ENCODE measurements at places on chromosomes 1 and 21.

DNA sequence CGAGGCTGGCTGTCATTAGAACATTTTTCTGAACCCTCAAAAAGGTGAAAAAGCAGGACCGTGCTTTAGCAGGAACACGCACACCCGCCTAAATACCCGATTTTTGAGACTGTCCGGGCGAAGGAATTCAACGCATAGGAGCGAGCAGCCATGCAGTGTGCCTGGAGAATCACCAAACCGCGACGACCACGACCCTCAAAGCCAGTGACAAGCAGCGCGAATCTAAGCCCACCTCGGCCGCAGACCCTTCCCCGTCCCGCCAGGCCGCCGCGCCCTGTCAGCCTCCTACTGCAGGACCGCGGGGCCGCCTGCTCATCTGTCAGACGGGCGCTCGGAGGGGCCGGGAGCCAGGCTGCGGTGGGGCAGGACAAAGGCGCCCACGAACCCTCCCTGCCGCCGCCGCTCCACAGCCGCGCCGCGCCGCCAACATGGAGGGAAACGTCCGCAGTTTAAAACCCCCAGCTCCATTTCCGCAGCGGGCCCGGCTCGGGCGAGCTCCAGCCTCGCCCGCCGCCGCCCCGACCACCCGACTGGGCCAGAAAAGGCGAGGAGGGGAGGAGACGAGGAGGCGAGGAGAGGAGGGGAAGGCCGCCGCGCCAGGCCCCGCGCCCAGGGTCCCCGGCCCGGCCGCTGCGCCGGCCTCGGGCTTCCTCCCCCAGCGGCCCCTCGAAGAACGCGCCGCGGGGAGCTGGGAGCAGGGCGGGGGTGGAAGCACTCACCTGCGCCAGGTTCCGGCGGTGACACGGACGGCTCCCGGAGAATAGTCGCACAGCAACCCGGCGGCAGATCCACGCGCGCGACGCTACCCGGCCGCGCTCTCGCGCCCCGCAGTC lies at the start of gene LBR:
Gene LBR, minus strand, starts transcription at position 804 of the 833 bp plus-strand sequence. CDS start 3,963 bp downstream, outside the sequence.
- DNase-seq, result no peak

DNA sequence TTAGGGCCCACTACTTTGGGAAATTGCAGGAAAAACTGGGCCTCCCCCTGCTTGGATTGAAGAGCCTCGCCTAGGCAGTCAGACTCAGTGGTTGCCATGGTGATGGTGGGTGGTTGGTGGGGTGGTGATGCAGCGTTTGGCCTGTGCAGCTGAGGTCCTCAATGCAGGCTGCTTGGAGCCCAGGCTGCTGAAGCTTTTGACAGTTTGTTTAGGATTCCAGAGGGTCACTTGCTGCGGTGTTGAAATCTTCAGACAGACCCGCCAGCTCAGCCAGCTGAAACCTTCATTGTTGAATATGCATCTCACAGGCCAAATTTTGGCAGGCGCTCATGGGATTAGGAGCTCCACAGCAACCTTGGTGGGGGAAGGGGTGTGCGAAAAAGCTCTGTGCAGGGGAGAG lies 67.9 kb downstream of the CACNA1E start:
- DNase-seq, result no peak

DNA sequence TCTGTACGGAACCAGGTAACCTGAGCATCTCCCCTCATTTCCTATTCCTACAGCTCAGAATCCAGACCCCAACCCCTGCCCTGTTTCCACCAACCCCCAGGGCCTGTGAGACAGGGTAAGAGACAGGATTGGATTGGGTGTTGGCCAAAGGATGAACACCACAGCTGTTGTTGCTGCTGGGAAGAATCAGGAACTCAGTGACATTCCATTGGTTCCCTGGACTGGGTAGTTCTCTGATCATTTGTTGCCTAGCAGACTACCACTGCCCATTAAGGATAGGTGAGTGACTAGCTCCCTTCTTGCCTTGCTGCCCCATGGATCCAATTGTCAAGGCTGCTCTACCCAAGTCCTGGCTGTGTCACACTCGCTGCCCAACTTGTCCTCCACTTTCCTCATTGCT lies 10.0 kb downstream of the NCSTN start:
- DNase-seq, result no peak

- no peak for DNase-seq
Measured at GRCh38 chr1:45924736-45925135, 121.3 kb downstream of the MAST2 start.

GRCh38 chr1:184362876-184363275 lies 24.0 kb upstream of the C1orf21 start:
- DNase-seq, result no peak

GRCh38 chr1:225228871-225229303 lies 199.0 kb downstream of the LBR start:
- DNase-seq, result no peak

GRCh38 chr1:194062962-194063361 lies 876.5 kb upstream of the B3GALT2 start:
- DNase-seq, result no peak

DNA sequence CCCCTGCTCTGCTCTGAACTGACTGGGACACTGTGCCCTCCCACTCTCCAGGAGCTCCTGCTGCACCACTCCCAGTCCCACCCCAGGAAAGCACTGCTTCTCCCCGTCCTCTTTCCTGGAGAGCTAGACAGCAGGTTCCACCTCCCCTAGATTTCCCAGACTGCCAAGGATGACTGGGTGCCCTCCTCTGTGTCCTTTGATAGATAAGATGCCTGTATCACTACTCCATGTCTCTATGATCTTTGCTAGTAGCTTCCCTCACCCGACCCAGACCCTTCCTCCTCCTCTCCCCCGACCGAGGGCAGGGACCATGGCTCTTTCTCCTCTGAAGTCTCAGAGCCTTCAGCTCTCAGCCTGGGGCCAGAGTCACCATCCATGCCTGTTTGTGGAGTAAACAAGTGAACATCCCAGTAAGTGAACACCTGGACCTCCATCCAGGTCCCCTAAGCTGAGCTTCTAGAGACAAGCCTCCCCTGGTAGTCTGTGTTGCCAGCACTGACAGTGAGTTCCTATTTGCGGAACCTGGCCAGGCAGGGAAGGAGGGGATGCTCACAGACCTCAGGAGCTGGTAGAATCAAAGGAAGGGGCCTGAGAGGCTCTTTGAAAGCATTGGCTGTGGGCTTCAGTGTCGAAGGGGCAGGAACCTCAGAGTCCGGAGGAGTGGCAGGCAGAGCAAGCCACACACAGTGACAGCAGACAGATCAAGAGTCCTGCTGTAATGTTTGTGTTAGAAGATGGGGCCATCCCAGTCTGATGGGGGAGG lies 104.0 kb downstream of the PAX7 start:
- DNase-seq, result no peak

- no peak for DNase-seq
Measured at GRCh38 chr21:25515484-25516405, 91.5 kb downstream of the MRPL39 start.

GRCh38 chr1:33640114-33640660 lies 167.7 kb downstream of the ZSCAN20 start:
- no peak for DNase-seq

DNA sequence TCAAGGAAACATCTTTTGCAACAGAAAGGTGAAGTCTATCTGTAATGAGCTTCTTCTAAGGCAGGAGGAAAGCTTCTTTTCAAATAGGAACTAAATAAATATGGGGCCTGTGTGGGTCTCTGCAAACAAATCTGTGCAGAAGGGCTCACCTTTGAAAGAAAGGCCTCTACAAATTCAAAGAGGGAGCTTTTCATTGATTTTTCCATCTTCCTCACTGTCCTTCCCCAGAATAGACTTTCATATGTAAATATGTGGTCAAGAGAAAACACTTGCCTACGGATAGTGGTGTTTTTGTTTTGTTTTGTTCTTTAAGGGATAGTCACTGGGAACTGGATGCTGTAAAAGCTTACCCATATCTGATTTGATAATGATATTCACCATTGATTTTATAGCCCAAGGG lies 223.4 kb downstream of the DSCAM start:
- no peak for DNase-seq

- DNase-seq, result peak; percentile 46
Measured at GRCh38 chr1:206925106-206925736, 3.5 kb upstream of the FCMR start.

GRCh38 chr1:8021676-8022266 lies 4.3 kb downstream of the ERRFI1 start:
- no peak for DNase-seq

DNA sequence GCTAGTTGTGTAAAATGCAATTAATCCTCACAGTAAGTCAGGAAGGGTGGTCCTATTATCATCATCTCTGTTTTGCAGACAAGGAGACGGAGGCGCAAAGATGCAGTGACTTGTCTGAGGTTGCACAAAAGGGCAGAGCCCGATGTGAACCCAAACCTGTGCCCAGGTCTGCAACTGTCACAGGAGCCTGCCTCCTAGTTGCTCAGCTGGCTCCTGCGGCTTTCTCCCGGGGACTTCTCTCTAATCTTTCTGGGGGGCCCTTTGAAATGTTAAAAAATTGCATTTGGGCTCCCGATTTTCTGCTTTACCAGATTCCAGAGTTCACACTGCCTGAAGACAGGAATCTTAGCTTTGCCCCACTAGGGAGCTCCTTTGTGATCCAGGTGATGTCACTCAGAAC lies 9.4 kb downstream of the CNR2 start:
- no peak for DNase-seq

GRCh38 chr1:240093120-240093961 lies 1.7 kb downstream of the FMN2 start:
- no peak for DNase-seq

DNA sequence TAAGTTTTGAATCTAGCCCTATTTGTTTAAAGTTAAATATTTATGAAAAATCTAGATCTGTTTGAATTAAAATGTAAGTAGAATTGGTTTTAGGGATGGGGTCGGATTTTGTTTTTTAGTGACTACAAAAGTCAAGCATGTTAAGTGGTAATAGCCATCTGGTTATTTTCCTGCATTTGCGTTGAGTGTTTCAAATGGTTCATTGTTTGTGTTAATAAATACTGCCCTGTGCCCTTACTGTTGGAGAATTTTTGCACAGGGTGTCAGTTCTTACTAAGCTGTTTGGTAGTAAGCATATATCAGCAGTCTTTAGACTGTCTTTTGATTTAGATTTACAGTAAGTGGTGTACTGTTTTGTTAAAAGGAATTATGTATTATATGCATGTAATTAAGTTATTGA lies 46.1 kb upstream of the TARS2 start:
- DNase-seq, result no peak

DNA sequence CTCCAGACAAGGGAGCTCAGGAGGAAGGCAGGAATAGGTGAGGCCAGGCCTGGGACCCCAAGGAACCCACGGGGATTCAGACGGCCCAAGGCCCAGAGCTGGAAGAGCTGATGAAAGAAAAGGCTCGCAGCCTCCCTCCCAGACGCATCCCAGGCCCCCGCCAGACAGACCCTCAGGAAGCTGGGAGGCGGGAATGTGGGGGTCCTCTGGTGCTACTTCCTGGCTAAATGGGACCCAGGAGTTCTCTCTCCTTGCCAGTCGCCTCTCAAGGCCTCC lies 430 bp downstream of the FBXO2 start:
- DNase-seq, result no peak

- no peak for DNase-seq
Measured at GRCh38 chr1:159248311-159248710, 43.6 kb downstream of the ACKR1 start.

GRCh38 chr1:18931730-18932129 lies 24.7 kb downstream of the IFFO2 start:
- DNase-seq, result no peak

GRCh38 chr1:159938211-159938852 lies 7.1 kb downstream of the IGSF9 start:
- no peak for DNase-seq

DNA sequence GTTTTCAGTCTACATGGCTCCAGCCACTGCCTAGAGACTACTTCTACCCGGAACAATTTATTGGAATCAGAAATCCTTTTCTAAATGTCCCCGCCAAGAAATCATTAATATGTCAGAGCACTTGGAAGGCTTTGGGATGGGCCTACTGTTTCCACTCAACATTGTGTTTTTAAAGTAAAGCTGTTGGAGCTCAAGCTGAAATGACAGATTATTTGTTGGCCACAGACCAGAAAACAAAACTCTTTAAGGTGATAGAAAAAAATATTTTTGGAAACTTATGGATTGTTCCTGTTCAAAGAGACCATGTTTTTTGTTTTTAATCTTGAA lies 496 bp downstream of the VPS45 start:
- DNase-seq, result no peak

GRCh38 chr21:42716074-42716473 lies 62.7 kb downstream of the PDE9A start:
- DNase-seq, result no peak

DNA sequence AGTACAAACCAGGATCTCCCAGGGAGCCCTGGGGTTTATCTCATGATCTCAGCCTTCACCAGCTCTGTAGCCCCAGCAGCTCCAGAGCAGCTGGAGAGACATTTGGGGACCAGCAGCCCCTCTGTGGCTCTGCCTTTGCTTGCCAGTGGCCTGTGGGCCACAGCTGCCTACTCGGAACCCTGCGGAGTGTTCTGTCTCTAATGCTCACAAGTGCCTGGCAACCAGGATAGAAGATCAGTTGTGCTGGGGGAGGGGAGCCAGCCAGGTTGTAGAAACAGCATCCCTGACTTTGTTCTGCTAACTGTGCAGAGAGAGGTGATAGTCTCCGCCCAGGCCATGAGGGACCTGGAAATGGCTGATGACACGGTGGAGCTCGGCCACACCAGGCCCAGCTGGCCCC lies 50.9 kb upstream of the KCNJ15 start:
- DNase-seq, result no peak

DNA sequence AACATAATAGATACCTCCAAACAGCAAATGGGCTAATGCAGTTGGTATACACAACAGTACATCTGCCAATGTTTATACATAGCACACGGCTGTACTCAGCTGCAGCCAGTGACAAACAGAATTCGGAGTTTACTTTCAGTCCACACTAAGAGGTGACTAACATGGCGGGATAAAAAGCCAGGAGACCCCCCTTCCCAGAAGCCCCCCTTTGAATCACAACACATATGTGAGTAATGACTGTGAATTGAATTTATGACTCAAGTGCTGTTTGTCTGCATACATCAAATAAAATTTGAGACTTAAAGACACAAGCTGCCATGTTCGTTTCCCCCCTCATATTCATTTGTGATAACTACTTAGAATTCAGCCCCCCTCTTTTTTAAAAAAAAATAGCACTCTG lies 113.2 kb downstream of the RUNX1 start:
- no peak for DNase-seq

DNA sequence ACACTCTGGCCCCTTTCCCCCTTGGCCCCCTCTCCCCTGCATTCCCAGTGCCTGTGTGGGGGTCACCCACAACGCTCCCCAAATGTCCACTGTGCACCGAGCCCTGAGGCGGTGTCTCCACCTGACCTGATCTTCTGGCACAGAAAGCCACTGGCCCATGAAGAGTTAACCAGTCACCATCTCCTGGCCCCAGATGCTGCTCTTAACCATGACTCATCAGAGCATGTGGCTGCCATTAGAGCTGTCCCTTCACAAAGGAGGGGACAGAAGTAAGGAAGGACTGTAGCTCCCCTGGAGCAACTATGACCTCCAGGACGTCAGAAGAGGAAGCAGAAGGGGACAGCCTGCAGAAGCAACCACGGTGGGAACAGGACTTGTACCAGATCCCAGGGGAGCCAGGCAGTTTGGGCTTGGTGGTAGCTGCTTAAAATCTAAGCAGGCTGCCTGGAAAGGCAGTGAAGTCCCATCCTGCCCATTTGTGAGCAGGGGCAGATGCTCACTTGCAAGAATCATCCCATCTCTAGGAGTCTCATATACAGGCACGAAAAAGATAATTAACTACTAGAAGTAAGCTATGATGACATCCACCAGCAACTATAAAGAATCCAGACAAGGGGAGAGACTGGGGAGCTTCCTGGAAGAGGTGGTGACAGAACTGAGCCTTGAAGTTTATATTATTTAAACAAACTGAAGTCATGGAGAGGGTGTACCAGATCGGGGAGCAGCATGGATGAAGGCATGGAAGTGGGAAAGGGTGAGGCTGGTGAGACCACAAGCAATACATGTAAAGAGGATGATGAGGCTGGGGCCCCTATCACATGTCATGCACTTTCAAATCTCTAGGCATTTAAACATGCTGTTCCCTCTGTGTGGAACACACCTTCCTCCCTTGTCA lies 1.1 kb upstream of the TTC39A start:
- DNase-seq, result no peak

Data from stimulated activated CD8-positive, alpha-beta memory T cell treated with anti-CD3 and anti-CD28 coated beads, Interleukin-7, amount 100 ng/mL, for 4 hours (primary cell).